ENCODE measurements at places on chromosomes 1 and 21.
A peak's percentile ranks its signal among the peaks of the same experiment; 100 is the strongest.

DNA sequence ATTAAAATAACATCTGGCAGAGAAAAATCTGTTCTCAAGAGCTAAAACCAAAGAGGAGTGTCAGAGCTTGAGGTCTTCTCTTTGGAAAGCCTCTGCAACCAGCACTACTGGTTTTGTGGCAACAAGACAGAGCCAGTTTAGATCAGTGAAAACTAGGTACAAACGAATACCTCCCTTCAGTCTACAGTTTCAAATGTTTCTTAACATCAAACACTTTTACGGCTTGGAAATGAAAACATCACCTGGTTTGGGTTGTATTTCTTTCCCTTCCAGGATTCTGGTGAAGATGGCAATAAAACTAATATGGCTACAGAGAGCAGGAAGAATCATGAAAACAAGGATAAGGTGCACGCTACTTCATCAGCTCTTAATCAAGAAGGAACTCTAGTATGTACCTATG, 339.4 kb upstream of the ESRRG start:
- DNase-seq: no peak
- H3K27ac ChIP-seq: no peak overlapping the region
- H3K36me3 ChIP-seq: no peaks in the 10 kb centered on the region
- H3K4me1 ChIP-seq: no peaks in the 10 kb centered on the region
- no peak overlapping the region for H3K4me3 ChIP-seq

DNA sequence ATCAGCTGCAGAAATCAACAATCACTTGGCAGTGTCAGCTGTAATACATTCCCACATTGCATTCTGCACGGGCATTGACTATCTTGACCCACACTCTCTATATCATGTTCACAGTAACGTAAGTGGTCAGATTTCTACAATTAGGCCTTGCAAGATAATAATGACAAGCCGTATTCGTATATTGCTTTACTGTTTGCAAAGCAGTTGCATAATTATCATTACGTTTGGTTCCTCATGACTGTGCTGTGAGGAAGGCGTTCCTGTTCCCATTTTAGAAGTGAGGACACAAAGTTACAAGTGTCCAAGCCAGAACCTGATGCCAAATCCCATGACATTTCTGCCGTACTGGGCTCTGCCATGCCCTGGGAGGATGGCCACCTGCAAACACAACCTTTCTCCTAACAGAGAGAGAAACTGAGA, 53.5 kb upstream of the TARBP1 start:
- H3K27ac ChIP-seq: peak overlapping the region; percentile 70
- peaks cover 36% of the 10 kb centered on the region for H3K4me1 ChIP-seq
- no peaks in the 10 kb centered on the region for H3K27me3 ChIP-seq
- H3K4me3 ChIP-seq: no peak overlapping the region
- no peak for DNase-seq
- H3K36me3 ChIP-seq: no peaks in the 10 kb centered on the region

DNA sequence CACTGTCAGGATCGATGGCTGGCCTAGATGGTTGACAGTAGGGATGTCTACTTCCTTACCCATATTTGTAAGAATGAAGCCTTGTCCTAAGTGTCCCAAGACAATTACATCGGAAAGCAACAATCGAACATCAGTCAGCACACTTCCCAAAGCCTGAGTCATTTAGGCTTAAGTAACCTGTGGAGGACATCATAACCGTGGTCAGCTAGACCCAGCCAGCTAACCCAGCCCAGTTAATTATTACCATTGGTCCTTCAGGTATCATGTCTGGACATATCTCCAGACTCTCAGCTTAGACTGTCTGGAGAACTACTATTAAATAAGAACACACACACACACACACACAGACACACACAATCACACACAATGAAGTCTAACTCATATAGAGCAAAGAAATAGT, 264.7 kb downstream of the TRABD2B start:
- no peak overlapping the region for H3K4me3 ChIP-seq
- H3K36me3 ChIP-seq: no peaks in the 10 kb centered on the region
- H3K27ac ChIP-seq: no peak overlapping the region
- no peak for DNase-seq
- H3K4me1 ChIP-seq: no peaks in the 10 kb centered on the region

DNA sequence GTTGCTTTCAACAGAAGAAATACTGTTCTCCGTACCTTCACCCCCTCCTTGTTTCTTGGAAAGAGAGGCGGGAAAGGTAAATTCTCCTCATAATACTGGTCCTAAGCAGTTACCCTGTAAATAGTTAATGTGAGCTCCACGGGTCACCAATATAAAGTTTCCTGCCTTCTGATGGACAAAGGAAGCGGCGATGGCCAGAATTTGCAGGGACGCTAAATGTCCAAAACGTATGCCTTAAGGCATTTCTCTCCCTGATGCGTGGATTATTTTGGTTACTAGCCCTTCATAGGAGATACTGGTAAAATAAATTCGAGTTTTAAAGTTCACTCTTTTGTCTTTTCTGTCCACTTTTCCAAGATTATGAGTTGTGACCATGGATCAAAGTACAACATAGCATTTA, 898 bp upstream of the PTGS2 start:
- peaks cover 2% of the 10 kb centered on the region for H3K36me3 ChIP-seq
- peak; percentile 6 for DNase-seq
- no peaks in the 10 kb centered on the region for H3K4me1 ChIP-seq
- no peaks in the 10 kb centered on the region for H3K27me3 ChIP-seq

GRCh38 chr21:31164713-31165694, 126.7 kb upstream of the KRTAP19-8 start:
- H3K36me3 ChIP-seq: no peaks in the 10 kb centered on the region
- peaks cover 2% of the 10 kb centered on the region for H3K4me1 ChIP-seq
- H3K27ac ChIP-seq: no peak overlapping the region
- H3K27me3 ChIP-seq: no peaks in the 10 kb centered on the region

- DNase-seq: no peak
- no peak overlapping the region for H3K4me3 ChIP-seq
- no peaks in the 10 kb centered on the region for H3K27me3 ChIP-seq
- H3K36me3 ChIP-seq: no peaks in the 10 kb centered on the region
These were observed 236.1 kb downstream of the C1orf94 start for GRCh38 chr1:34412598-34413370.

GRCh38 chr1:218425647-218426342, 80.7 kb downstream of the TGFB2 start:
- H3K4me3 ChIP-seq: no peak overlapping the region
- DNase-seq: peak; percentile 87
- H3K27me3 ChIP-seq: no peaks in the 10 kb centered on the region

DNA sequence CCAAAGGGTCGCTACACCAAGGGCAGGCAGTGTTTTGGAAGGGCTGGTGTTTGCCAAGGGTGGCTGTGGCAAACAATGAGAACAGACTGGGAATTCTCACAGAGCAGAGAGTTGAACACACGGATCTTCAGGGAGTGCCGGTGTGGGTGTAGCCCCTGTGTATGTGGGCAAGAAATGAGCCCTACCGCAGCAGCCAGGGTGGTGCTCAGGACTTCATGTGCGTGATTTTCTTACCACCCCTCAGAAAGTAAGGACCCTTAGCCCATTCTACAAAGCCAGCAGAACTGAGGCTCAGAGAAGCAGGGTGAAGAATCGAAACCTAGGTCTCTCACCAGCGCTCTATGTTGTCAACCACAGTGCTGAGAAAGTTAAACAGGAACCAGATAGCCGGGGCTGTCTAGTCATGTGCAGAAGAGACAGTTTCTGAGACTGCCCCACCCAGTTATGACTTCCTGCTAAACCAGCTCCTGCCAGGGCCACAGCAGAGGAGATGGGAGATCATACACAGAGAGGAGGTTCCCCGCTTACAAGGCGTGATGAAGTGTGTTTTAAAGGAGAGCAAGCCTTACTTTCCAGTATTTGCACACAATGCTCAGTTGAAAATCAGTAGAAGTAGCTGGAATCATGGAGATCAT, 21.9 kb upstream of the MORC3 start:
- H3K4me1 ChIP-seq: peaks cover 2% of the 10 kb centered on the region
- no peak overlapping the region for H3K4me3 ChIP-seq
- H3K36me3 ChIP-seq: peaks cover 2% of the 10 kb centered on the region
- DNase-seq: peak; percentile 15
- no peaks in the 10 kb centered on the region for H3K27me3 ChIP-seq

DNA sequence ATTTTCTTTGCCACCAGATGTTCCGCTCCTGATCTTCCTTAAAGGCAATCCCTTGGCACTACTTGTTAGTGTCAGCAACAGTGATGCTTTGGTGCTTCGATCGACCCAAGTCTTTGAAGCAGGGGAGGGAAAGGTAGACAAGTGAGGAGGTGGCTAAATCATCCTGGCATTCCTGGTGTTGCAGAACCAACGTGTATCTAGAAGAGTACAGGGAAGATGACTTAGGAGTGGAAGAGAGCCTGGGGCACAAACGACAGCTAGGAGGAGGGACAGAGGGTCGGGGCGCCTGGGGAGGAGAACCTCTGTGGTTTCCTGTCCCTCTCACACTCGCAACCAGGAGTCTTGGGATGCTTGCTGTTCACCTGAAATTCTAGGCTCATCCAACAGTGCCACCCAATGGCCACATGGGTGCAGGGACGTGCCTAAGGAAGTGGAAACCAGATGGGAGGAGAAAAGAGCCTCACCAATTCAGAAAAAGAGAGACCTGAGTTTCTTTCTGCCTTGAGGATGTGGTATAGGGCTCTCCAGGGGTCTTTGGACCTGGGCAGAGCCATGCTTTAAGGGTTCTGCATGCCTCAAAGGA, 9.5 kb upstream of the KCNA2 start:
- no peaks in the 10 kb centered on the region for H3K36me3 ChIP-seq
- DNase-seq: peak; percentile 51
- peaks cover 29% of the 10 kb centered on the region for H3K27me3 ChIP-seq
- H3K4me3 ChIP-seq: no peak overlapping the region

GRCh38 chr1:11434926-11435325, 44.0 kb upstream of the DISP3 start:
- no peak overlapping the region for H3K27ac ChIP-seq
- H3K36me3 ChIP-seq: no peaks in the 10 kb centered on the region
- H3K4me3 ChIP-seq: no peak overlapping the region
- no peaks in the 10 kb centered on the region for H3K4me1 ChIP-seq
- peaks cover 2% of the 10 kb centered on the region for H3K27me3 ChIP-seq

- no peak overlapping the region for H3K27ac ChIP-seq
- H3K4me1 ChIP-seq: no peaks in the 10 kb centered on the region
- no peaks in the 10 kb centered on the region for H3K27me3 ChIP-seq
- H3K4me3 ChIP-seq: no peak overlapping the region
These were observed 15.1 kb downstream of the THEMIS2 start for GRCh38 chr1:27887215-27888021.

DNA sequence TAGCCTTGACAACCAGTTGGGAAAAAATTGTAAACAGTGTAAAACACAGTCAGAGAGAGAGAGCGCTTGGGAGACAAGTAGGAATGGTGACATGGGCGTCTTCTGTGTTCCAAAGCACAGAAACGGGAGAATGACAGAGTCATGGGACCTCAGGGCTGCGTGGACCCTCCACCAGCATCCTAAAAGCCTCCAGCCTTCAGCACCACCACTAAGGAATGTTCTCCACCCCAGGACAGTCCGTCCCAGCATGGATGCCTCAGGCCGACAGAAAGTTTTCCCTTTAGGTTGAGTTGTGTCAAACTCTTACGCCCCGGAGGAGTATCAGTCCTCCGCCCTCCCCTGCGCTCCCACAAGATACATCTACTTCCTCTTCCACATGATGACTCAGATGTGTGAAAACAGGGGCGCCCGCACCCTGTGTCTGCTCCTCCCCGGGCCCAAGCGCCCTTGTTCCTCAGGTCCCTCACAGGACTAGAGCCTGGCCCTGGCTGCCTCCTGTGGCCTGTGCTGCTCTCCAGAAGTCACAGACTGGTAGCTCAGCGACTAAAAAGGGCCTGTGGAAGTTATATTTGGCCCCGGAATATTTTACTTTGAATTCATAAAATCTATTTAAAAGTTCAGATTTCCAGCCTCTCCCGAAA, 63.9 kb upstream of the EFHD2 start:
- H3K4me1 ChIP-seq: peaks cover 6% of the 10 kb centered on the region
- no peak for DNase-seq
- H3K4me3 ChIP-seq: no peak overlapping the region
- no peaks in the 10 kb centered on the region for H3K27me3 ChIP-seq
- no peak overlapping the region for H3K27ac ChIP-seq

GRCh38 chr1:179099891-179100290, 18.0 kb downstream of the TOR3A start:
- no peak overlapping the region for H3K4me3 ChIP-seq
- peaks cover 1% of the 10 kb centered on the region for H3K4me1 ChIP-seq
- peaks cover 34% of the 10 kb centered on the region for H3K36me3 ChIP-seq
- no peaks in the 10 kb centered on the region for H3K27me3 ChIP-seq

GRCh38 chr21:46056450-46056903, 41.4 kb upstream of the COL6A2 start:
- peak overlapping the region; percentile 14 for H3K4me3 ChIP-seq
- peaks cover 43% of the 10 kb centered on the region for H3K4me1 ChIP-seq
- no peaks in the 10 kb centered on the region for H3K36me3 ChIP-seq
- peak; percentile 94 for DNase-seq
- H3K27ac ChIP-seq: peak overlapping the region; percentile 99

DNA sequence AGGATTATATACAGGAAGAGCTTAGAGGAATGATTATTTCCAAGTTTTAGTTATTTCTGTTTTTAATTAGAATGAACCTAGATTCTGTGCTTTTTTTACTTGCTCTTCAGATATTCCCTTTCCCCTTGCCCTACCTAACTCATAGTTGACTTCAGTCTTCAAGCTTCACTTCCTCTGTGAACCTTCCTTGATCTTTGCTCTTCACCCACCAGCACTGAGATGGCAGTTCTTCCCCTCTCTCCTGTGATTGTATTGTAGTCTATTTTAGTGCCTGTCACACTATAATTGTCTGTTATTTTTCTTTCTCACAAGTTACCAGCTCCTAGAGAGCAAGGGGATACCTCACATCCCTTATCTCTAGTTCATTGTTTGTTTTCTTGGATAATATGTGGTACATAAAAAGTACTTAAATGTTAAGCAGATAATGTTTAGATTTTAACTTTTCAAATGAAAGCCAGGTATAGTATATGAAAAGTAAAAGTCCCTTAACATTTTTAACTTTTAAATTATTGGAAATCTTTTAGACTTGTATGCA, 33.2 kb downstream of the KCTD3 start:
- no peak for DNase-seq
- no peaks in the 10 kb centered on the region for H3K27me3 ChIP-seq
- H3K36me3 ChIP-seq: peaks cover 6% of the 10 kb centered on the region
- H3K4me1 ChIP-seq: peaks cover 19% of the 10 kb centered on the region

DNA sequence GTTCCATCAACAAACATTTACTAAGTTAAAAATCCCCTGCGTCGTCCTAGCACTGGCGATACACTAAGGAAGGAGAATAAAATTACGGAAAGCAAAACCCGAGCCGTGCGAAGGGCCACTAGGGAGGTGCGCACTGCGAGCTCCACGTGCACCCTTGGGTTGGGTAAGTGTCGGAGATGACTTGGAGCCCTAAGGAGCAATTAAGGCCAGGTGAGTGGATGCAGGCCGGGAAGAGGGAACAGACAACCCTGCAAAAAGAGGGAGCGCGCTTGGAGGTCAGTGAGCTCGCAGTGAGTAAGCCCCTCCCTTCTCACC, 704 bp downstream of the WDR4 start:
- no peaks in the 10 kb centered on the region for H3K27me3 ChIP-seq
- H3K4me3 ChIP-seq: peak overlapping the region; percentile 67
- DNase-seq: no peak
- no peaks in the 10 kb centered on the region for H3K4me1 ChIP-seq

DNA sequence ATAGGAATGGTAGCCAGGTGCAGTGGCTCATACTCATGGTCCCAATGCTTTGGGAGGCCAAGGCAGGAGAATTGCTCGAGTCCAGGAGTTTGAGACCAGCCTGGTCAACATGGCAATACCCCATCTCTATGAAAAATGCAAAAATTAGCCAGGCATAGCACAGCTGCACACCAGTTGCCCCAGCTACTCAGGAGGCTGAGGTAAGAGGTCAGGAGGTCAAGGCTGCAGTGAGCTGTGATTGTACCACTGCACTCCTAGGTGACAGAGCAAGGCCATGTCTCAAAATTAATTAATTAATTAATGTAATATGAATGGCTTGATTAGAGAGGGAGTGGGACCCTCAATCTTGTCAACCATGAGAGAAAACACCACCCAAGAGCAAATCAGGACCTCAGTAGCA, 198.7 kb upstream of the DUSP10 start:
- no peak overlapping the region for H3K27ac ChIP-seq
- no peaks in the 10 kb centered on the region for H3K4me1 ChIP-seq
- no peak for DNase-seq
- no peaks in the 10 kb centered on the region for H3K36me3 ChIP-seq
